ENCODE measurements at places on chromosomes 1 and 21.

GRCh38 chr1:202888221-202888530, 773 bp downstream of the RABIF start:
- no peak for DNase-seq

DNA sequence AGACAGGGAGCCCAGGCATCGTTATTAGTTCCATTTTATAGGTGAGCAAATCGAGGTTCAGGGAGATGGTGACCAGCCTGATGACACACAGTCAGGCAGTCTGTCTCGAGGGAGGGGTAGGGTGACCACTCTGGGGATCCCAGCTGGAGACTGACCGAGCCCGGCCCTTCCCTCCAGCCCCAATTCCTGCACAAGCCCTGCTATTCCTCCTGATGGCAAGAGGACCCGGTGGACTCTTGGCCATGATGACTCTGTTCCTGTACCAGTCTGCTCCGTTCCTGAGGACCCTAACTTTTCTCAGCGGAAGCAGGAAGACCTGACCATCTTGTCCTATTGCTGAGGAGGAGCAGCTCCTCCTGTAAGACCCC, 391 bp downstream of the AGT start:
- no peak for DNase-seq

GRCh38 chr1:33436557-33437285, 5.8 kb upstream of the PHC2 start:
- DNase-seq, result no peak

GRCh38 chr1:234989019-234989418, 139.6 kb downstream of the TOMM20 start:
- DNase-seq, result no peak

- no peak for DNase-seq
These were observed 126.7 kb downstream of the HMCN1 start for GRCh38 chr1:185860859-185861258.

- DNase-seq, result peak; percentile 96
These were observed 846.9 kb upstream of the ADAMTS5 start for GRCh38 chr21:27813750-27814149.

DNA sequence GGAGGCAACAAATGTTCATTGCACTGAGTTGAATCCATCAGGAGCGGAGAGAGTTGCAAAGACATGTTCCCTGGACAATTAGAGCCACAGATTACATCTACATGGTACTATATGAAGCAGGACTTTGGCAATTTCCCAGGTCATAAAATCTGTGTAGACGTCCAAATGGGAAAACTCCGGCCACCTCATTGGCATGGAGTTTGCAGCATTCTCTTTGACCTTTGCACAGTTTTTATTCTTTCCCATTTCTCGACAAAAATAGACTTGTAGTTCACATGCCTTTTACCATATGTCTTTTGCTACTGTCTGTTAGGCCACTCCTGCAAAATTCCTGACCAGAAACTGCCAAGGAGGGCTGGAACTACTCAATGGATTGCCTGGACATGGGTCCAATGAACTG, 48.2 kb downstream of the UBE2T start:
- no peak for DNase-seq

GRCh38 chr1:233282582-233282886, 13.0 kb downstream of the PCNX2 start:
- no peak for DNase-seq

DNA sequence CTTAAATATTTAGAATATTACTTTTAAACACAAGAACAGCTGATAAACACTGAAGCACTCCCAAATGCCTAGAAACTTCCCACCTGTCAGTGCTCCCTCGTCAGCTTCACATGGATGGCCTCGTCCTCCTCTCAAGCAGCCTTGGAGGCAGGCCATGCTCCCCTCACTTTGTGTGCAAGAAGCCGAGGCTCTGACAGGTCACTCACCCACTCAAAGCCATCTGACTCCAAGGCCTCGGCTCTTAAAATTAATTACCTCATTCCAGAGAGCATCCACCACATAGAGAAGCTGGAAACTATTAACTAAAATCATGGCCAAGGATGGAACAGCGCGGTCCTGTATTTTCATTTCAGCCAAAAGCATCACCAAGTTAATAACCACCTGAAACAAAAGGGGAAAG, 17.8 kb downstream of the LBR start:
- DNase-seq, result no peak

GRCh38 chr21:45260191-45260825, 27.4 kb downstream of the POFUT2 start:
- DNase-seq, result no peak

DNA sequence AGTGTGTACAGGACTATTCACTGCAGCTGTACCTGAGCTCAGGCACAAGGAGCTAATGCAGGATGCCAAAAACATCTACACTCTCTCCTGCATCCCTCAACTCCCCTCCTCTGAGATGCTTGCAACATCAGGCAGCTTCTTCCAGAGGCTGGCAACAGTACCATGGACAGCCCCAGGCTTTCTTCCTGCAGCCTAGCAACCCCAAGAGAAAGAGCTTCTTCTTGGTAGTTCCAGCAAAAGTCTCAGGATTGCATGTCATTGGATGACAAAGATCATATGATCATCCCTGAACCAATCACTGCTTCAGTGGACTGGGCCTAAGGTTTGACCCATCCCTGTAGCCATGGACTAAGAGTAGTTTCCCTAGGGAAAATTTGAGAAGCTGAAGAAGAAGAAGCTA, 46.7 kb downstream of the CAMK2N1 start:
- no peak for DNase-seq

DNA sequence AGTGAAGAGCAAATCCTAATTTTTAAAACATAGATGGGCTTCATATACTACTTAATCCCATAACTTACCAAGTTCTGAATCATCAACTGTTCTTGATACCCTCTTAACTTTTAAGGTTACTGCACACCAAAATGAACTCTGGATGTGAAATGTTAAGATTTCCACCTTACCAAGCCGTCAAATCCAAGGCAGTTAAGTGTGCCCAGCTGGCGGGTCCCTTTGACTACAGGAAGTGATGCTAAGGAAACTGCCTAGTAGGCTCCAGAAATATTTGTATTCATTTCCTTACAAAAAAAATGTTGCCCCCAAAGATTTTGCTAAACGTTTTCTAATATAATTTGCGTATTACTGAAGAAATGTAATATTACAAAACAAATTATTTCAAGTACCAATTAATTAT, 10.7 kb downstream of the NRIP1 start:
- DNase-seq, result no peak

DNA sequence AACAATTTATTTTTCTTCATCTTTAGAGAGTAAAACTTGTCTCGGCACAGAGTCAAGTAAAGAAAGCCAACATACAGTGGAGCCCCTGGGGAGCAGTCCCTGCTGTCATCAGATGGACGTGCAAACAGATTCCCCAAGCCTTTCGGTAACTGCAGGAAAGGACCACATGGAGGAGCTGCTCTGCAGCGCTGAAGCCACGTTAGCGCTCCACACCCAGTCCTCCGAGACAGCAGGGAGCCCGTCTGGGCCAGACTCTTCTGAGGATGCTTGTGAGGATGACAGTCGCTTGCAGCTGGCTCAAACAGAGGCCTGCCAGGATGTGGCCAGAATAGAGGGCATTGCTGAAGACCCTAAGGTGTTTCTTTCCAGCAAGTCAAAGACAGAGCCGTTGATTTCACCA, 77.1 kb upstream of the SCCPDH start:
- peak; percentile 70 for DNase-seq

GRCh38 chr1:78045926-78046778, at the start of gene GIPC2:
GIPC2 (plus strand) TSS chr1:78045966; CDS start chr1:78046095, 129 bp downstream.
- no peak for DNase-seq

- DNase-seq, result no peak
These were observed 99.0 kb upstream of the WLS start for GRCh38 chr1:68331117-68331865.

DNA sequence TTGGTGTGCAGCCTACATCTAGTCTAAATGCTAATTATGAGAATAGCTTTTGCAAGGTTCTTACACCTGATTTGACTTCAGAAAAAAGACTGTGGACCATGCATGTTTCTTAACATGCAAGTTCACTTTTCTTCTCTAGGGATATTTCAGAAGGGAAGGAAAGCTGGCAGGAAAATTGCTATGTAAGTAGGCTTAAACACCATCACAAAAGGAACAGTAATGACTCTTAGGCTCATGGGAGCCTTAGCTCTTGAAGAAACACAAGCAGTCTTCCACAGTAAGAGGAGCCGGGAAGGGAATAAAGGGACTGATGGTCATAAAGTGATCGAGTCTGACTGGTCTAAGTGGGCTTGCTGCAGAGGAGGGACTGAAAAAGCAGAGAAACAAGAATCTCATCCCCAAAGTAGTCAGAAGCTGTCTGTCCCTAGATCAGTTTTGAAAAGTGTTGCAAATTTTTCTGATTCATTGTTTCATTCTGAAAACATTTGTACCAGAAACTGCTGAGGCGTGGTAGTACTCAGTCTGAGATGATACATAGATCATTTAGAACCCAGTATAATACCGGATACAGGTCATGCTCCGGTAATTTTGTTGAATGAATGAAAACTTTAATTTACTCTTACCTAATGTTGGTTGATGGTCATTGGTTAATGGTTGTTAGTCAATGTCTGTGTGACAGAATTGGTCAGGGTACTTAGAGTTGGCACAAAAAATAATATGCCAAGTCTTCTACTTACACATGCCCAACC, 40.9 kb downstream of the SMYD2 start:
- DNase-seq, result no peak

DNA sequence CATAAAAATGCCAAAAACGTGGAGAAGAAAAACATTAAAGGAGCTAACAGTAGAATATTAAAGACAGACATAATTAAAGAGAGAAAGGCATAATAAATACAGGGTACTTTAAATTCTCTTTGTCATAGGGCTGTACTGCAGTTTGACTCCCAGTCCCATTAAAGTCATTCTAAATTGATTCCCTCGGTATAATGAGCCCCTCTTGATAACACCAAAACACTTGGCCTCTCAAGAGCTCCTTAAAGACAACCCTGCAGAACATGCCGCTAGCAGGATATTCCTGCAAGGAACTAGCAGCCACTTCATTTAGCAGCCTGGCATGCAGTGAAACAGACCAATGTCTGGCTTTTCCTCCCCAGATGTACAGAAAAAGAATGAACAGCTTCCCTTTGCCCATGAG, 273.8 kb upstream of the ESRRG start:
- DNase-seq, result no peak

DNA sequence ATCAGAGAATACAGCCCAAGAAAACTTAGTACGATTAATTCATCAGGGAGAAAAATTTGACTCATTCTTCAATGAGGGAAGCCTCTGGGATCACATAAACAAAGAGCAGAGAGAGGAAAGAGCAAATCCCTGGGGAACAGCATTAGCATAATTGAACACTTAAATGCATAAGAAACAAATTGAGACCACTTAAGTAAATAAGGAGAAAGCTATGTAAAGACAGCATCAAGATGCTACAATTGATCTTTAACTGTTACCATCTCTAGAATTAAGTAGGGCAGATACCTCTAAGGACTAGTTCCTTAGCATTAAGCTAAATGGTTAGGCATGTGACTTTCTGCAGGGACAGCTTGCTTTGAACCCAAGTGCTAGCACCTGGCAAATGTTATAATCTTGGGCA, 265.1 kb upstream of the NEGR1 start:
- no peak for DNase-seq

GRCh38 chr1:235858766-235859165, 7.9 kb downstream of the LYST start:
- DNase-seq, result no peak

DNA sequence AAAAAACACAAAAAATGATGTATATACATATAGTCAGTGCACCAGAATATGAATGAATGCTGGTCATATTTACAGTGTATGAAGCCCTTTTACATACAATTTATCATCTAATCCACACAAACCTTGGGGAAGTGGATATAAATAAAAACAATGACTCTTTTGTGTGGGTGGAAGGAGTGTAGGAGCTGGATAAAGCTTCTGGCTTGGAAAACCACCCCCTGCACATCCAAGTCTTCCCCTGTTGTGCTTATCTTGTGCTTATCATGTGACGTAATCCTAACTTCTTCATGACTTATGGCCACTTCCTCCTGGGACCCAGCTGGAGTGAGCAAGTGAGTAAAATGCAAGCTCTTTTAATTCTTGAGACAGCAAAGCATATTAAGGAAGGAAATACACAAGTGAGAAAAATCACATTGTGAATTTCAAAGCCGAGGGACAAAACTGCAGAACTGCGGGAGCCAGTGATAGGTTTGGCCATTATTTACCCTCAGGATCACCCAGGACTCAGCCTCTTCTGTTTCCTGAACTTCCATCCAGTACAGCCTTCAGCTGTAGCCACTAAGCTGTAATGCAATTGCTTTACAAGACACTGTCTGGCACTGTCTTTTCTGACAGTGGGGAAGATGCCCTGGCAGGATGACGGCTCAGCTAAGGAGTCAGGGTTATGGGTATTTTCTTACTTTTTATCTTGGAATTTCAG, 104.0 kb upstream of the PPM1J start:
- peak; percentile 41 for DNase-seq

- no peak for DNase-seq
These were observed 238.4 kb downstream of the PLA2G4A start for GRCh38 chr1:187067160-187067559.

- DNase-seq, result peak; percentile 33
These were observed 555.9 kb downstream of the USP25 start for GRCh38 chr21:16285605-16286126.

- DNase-seq, result no peak
These were observed 18.8 kb downstream of the PLA2G2A start for GRCh38 chr1:19960591-19960990.

- DNase-seq, result no peak
These were observed 41.2 kb downstream of the PCP4 start for GRCh38 chr21:39908265-39908923.

- peak; percentile 45 for DNase-seq
These were observed 47.6 kb downstream of the ARHGEF16 start for GRCh38 chr1:3501856-3502640.

DNA sequence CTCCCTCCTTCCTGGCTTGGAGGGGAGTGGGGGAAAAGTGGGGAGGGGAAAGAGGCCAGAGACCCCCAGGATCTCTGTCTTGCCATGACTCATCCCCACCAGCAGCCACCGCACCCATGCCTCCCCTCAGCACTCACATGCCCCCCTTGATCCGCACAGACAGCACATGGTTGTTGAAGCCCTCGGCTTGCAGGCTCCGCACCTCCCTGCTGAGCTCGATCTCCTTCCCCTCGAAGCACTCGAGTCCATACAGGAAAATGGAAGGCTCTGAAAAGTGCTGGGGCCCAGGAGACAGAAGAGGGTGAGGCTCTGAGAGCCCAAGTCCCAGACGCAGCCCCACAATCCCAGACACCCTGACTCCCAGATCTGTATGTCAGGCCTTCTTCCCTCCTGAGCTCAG, 10.8 kb downstream of the CD52 start:
- no peak for DNase-seq

DNA sequence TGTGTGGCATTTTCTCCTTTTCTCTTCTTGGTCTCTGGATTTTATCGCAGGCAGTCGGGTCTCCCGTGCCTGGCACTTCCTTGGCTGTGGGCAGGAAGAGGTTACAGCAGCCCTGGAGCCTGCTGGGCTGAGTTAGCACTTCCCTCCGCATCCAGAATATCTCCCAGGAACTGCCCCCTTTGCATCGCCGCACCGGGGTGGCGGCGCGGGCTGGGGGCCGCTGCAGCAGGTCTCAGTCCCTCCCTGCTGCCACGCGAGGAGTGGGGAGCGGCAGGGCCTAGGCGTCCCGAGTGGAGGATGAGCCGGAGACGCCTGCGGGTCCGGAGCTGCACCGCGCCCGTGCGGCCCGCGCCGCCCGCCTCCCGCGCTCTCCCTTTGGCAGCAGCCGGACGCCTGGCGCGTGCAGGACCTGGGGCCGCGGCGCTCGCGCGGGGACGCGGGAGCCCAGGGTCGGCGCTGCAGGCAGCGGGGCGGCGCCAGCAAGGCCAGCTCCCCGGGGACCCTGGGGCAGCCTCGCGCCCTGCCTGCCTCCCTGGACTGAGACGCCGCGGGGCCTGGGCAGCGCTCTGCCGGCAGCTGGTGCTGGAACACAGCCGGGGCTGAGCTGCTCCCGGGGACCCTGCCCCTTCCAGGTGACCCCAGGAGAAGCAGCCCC, 192.8 kb downstream of the PRDM2 start:
- DNase-seq, result no peak
